Stimulated activated CD4-positive, alpha-beta T cell treated with anti-CD3 and anti-CD28 coated beads, Interleukin-1b, Interleukin-23, amount 100 ng/mL, for 48 hours (primary cell): ENCODE measurements at places on chromosomes 4 and X.

DNA sequence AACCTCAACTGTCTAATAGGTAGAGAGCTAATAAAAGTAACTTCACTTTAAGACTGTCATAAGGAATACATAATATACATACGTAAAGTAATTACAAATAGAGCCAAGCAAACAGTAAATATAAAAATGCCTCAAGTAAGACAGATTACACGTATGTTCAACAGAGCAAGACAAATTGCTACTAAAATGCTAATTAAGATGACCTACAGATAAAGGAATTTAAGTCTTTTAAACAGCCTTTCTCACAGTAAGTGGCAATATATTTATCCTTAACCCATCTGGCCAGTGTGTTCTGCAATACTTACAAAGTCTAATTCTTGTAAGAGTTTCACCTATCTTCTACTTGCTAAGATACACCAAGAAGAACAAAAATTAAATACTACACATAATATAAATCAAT, 12.7 kb downstream of the G3BP2 start:
- DNase-seq = no peak

DNA sequence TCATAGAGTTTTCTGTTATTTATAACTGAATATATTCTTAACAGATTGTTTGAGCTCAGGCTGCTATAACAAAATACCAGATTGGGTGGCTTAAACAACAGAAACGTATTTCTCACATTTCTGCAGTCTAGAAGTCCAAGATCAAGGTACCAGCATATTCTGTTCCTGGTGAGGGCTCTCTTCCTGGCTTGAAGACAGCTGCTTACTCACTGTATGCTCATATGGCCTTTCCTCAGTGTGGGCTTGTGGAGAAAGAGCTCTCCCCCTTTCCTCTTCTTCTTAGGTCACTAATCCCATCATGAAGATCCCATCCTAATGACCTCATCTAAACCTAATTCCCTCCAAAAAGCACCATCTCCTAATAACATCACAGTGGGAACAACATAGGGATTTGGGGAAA, 117.8 kb downstream of the RASGEF1B start:
- no peak for DNase-seq

DNA sequence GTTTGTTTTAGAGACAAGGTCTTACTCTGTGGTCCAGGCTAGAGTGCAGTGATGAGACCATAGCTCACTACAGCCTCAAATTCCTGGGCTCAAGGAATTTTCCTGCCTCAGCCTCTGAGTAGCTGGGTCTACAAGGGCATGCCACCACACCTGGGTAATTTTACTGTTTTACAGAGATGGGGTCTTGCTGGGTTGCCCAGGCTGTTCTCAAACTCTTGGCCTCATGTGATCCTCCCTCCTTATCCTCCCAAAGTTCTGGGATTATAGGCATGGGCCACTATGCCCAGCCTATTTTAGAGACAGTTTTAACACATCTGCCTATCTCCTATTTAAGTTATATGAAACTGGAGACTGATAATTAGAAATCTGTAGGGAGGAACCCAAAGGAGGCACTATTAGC, 53.8 kb downstream of the SPRY1 start:
- DNase-seq = no peak

DNA sequence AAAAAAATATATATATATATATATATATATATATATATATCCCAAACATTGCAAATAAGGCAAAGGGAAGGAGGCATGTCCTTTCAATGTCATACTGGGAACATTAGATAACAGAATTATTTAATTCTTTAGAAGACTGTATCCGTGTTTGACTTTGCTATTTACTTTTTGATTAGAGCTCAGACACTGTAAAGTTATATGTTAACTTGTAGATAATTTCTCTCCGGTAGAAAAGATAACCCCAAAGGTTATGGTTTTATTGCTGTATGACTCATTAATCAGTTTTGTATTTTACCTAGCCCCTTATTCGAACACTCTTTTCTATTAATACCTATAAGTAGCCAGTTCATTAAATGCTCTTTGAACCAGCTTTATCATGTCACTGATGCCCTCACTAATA, 150.6 kb upstream of the DUSP21 start:
- DNase-seq = no peak

GRCh38 chr4:108751321-108751720, 11.5 kb downstream of the ETNPPL start:
- DNase-seq = no peak

- no peak for DNase-seq
Measured at GRCh38 chr4:108247387-108248049, 78.8 kb upstream of the LEF1 start.

GRCh38 chr4:2280531-2281300, 18.8 kb upstream of the MXD4 start:
- no peak for DNase-seq

- DNase-seq = peak; percentile 10
Measured at GRCh38 chr4:183563874-183564273, 59.0 kb downstream of the ING2 start.

GRCh38 chr4:76301068-76301774, 5.3 kb upstream of the STBD1 start:
- peak; percentile 51 for DNase-seq

DNA sequence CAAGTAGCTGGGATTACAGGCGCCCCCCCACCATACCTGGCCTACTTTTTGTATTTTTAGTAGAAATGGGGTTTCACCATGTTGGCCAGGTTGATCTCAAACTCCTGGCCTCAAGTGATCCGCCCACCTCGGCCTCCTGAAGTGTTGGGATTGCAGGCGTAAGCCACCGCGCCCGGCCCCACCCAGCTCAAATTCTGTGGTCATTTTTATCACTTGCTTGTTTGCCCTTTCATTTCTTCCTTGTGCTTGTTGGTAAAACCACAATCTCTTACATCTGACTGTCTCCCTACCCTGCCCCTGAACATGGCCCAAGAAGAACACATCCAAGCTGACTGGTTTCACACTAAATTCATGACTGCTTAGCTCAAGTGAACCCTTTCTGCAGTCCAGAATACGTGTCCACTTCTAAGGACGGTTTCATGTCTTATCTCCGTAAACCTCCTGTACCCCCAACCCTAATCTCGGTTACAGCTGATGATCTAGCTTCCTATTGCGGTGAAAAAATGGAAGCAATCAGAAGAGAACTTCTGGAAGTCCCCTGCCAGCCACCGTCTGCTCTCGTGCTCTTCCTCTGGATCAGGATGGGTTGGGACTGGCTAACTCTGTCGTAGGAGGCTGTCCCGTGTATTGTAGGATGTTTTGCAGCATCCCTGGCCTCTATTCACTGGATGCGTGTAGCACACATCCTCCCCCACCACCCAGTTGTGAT, 5.4 kb upstream of the RS1 start:
- DNase-seq = no peak

DNA sequence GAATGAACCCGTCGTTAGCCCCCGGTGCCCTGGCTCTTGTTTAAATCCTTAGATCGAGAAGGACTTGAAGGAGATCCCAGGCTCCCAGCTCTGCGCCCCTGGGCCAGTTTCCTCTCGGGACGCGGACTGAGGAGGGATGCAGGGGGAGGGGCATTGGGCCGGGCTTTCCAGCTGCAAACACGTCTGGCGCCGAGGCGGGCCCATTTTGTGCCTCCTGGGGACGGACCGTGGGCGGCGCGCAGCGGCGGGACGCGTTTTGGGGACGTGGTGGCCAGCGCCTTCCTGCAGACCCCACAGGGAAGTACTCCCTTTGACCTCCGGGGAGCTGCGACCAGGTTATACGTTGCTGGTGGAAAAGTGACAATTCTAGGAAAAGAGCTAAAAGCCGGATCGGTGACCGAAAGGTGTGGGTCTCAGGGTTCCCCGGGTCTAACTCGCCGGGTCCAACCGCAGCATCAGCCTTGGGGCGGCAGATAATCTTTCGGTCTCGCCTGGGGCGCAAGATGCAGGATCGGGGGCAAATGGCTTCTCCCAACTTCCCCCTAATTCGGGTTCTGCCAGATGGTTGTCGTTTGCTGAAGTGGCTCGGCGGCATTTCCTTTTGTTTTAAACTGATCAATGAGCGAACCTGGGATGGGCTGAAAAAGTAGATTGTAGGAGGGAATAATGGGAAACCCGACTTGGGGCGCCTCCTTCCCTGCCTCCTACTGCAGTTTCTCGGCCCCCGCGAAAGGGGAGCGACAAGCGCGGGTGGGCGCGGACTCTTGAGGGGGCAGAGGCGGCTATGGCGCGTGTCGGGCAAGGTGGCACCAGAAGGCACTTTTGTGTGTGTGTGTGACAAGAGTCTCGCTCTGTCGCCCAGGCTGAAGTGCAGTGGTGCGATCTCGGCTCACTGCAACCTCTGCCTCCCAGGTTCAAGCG, 2.9 kb downstream of the PDGFRA start:
- no peak for DNase-seq

- DNase-seq = no peak
Measured at GRCh38 chr4:7434766-7435150, at the start of gene PSAPL1. TSS of gene PSAPL1 (minus strand) at chr4:7434930. CDS start at chr4:7434879, 51 bp downstream.

DNA sequence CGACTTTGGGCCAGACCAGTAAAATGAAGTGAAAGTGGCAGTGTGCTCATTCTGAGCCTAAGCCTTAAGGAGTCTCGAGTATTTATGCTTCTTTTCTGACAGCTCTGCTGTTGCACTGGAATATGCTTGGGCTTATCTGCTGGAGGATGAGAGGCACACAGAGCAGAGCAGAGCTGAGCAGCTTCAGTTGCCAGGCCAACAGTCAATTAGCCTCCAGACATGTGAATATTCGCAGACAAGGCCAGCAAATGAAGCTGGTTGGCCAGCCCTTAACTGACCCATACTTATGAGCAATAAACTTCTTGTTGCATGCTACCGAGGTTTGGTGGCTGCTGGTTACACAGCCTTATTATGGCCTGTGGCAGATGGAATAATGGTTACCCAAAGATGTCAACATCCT, 203.0 kb upstream of the GEMIN8 start:
- DNase-seq = no peak

DNA sequence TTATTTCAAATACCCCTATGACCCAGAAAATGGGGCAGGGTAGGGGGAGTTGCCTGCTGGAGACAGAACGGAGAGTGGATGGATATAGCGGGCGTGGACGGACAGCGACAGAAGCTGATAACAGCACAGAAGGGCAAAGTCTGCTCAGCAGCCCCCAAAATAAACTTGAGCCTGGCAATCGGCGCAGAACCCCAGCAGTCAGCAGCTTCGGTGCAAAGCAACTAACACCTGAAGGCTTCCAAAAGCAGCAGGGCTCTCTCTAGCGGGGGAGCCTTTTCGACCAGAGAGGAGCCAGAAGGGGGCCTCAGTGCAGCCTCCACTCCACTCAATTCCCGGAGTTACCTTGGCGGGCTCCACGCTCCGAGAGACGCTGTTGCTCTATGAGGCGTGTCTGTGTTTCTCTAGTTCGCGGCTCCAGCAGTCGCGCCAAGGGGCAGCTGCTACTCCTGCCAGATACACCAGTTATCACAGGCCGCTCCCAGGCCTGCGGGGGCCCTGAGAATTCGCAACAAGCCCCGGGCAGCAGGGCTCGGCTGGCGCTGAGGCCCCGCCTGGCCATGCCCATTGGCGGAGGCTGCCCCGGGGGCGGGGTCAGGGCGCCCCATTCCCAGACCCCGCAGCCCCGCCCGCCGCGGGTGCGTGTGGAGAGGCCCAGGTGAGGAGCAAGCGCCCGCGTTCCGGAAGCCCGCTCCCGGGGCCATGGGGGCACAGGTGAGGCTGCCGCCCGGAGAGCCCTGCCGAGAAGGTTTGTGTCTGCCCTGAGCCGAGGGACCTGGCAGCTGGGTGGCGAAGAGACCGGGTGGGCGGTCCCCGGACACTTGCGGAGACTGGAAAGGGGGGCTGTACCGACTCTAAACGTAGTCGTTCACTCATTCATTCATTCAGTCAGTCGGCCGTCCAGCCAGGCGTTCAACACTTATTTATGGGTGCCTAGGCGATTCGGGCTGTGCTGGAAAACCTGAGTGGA, at the start of the genes CNGA1 and NIPAL1:
Gene CNGA1, minus strand, starts transcription at position 541 of the 967 bp plus-strand sequence. CDS start 63,992 bp downstream, outside the sequence.
Gene NIPAL1, plus strand, starts transcription at position 632 of the 967 bp plus-strand sequence. Its CDS starts 68 bp downstream, at position 700.
- peak; percentile 62 for DNase-seq

DNA sequence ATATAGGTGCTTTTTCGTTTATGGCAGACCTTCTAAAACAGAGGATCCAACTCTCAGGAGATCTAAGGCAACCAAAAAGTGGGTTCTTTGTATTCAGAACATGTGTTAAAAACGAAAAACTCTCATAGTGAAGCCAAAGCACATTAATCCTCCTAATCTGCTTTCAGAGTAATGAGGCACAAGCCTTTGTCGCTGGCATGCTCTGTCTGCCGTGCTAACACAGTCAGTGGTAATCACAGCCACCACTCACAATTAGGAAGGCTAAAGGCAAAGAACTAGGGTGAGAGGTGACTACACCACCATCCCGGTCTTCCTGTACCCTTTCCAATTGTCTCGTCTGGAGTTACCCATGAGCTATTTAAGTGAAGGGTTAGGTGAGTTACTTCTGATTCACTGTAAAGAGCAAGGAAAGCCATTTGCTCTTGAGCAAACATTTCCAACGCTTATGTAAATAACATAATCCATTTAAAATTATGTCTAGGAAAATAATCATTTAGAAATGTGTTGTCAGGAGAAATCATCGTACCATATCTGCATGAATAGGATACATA, 40.7 kb downstream of the NPY2R start:
- no peak for DNase-seq

GRCh38 chrX:103941201-103941975, 21.0 kb upstream of the TMSB15B start:
- DNase-seq = no peak

DNA sequence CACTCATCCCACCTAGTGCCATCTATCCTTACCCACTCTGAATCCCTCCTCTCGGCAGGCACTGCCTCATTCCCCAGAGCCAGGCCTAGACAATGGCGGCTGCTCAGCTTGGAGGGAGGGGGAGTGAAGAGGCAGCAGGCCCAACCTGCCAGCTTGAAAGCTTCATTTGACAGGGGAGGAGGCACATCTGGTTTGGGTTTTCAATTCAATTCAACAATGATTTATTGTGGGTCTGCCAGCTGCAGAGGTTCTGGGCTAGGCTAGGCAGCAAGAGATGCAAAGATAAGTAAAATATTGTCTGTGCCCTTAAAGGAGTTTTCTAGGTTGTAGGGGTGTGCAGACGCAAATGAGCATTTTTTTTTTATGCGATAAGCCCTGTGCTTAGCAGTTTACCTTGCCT, 58.5 kb downstream of the RTL9 start:
- no peak for DNase-seq

DNA sequence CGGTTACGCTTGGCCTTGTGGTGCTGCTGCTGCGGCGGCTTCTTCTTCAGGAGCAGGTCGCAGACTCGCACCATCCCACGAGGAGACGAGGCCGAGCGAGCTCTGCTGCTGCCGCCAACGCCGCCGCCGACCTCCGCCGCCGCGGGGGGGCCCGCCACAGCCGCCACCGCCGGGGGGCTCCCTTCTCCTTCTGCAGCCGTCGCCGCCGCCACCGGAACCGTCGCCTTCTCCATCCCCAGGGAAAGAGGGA, 237 bp downstream of the ANKRD17 start:
- no peak for DNase-seq

DNA sequence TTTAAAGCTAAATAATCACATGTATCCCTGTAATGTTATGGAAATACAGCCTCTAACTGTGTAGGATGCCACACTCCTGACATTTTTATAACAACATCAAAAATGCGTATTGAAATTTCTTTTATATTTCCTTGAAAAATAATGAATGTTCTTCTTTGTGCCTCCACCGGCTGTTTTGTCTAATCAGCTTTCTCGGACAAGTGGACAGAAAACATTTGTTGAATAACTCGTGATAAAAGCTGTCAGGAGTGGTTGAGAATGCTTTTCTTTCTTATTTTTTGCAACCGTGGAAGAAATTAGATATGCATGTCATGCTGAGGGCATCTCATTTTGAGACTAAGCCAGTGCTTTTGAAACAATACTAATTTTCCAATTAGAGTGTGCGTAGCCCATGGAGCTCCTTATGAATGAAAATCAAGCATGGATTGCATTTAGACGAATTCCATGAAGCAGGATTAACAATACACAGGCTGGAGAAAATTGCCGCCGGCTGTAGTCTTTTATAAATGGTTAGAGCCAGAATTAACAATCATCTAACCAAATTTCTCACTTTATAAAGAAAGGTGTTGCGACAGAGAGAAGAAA, 614.5 kb upstream of the LCORL start:
- no peak for DNase-seq
